ENCODE measurements at places on chromosomes 16 and 17.

DNA sequence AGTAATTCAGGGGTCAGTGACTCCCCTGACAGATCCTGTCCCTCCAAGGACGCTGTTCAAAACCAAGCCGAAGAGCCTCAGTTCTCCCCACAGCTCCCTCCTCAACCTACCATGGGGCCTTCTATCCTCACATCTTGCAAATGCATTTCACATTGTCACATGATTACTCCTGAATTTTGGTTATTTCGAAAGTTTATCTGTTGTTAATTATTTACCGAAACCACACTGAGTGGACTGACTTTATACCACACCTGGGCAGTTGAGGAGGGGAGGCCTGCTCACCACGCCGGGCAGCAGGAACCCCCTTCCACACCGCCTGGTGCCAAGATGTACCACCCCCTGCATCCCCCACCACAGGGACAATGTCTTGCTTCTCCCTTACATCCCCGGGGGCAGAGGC lies 4.7 kb downstream of the TIMP2 start:
- no peak for DNase-seq
- peaks cover 28% of the 10 kb centered on the region for H3K4me1 ChIP-seq
- no peak overlapping the region for H3K4me3 ChIP-seq
- no peaks in the 10 kb centered on the region for H3K36me3 ChIP-seq
- peaks cover 3% of the 10 kb centered on the region for H3K27me3 ChIP-seq

DNA sequence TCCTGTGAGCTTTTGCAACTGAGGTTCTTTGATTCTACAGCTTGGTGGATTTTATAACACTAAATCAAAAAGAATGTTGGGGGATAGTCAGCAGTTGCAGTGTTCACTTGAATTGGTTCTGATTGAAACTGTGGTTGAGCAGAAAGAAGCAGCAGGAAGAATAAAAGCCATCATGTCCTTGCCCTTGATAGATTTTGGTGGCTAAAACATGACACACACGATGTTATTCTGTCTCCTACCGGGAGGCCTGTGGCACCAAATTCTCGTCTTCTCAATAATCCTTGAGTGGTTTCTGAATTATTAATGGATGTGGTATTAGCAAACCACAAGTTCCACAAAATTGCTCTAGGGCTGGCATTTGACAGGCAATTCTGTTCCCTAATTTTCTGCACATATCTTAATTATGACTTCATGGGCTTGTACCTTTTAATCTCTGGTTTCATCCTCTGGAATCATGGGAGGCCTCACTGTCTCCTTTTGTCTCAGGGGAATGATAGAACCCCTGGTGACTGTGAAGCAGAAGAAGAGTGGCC lies 338.2 kb downstream of the SNX29 start:
- no peak overlapping the region for H3K27ac ChIP-seq
- H3K4me3 ChIP-seq: no peak overlapping the region
- DNase-seq: no peak
- no peaks in the 10 kb centered on the region for H3K36me3 ChIP-seq

DNA sequence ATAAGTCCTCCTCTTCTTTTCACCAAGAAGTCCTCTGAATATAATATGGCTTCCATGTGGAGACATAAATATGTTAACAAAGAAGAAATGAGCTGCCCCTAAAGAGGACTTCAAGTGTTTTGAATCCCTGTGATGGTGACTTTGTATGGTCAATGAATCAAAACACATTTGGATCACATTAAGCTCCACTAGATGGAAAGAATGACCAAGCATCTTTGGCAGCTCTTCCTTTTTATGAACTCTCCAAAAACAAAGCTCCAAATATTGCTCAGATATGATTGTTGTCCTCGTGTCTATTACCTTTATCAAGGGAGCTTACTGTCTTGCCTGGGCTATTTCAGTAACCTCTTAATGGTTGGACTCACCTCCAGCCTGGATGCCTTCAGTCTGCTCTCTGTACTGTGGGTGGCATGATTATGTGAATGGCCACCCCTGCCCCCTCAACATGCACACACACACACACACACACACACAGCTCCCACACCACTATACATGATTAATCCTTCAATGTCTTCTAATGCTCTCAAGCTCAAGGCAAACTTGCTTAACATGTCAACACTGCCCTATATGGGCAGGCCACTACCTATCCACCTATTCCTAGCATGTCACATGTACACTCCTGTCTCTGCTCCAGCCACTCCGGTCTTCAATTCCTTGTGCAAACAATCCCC lies 346.6 kb upstream of the SALL1 start:
- H3K36me3 ChIP-seq: no peaks in the 10 kb centered on the region
- H3K4me1 ChIP-seq: no peaks in the 10 kb centered on the region
- no peaks in the 10 kb centered on the region for H3K27me3 ChIP-seq
- no peak overlapping the region for H3K27ac ChIP-seq
- H3K4me3 ChIP-seq: no peak overlapping the region
- no peak for DNase-seq

- no peak for DNase-seq
- H3K27me3 ChIP-seq: peaks cover 25% of the 10 kb centered on the region
- peaks cover 15% of the 10 kb centered on the region for H3K4me1 ChIP-seq
Observed at GRCh38 chr17:81000631-81001357, 9.2 kb downstream of the CHMP6 start.

DNA sequence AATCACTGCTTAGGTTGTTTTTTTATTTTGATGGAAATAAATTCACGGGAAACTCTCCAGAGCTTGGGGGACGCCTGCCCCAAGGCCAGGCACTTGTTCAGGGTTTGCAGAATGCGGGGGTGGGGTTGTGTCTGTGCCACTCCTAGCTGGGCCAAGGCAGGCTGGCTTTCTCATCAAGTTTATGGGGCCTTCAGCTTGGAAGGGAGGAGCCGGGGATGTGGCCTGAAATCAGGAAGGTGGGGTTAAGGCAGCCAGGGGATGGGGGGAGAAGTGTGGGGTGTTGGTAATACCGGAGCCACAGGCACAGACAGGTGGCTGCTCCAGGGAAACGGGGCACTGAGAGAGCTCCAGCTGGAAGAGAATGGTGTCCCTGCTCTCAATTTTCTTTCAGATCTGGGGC lies 1.7 kb upstream of the CHAD start:
- no peak overlapping the region for H3K4me3 ChIP-seq
- H3K27me3 ChIP-seq: peaks cover 16% of the 10 kb centered on the region
- H3K27ac ChIP-seq: no peak overlapping the region

GRCh38 chr17:37045351-37045922 lies 96.7 kb downstream of the AATF start:
- H3K4me1 ChIP-seq: peaks cover 12% of the 10 kb centered on the region
- no peak for DNase-seq
- H3K36me3 ChIP-seq: peaks cover 7% of the 10 kb centered on the region

- DNase-seq: no peak
- no peaks in the 10 kb centered on the region for H3K4me1 ChIP-seq
- no peak overlapping the region for H3K27ac ChIP-seq
- H3K4me3 ChIP-seq: no peak overlapping the region
- H3K36me3 ChIP-seq: no peaks in the 10 kb centered on the region
- H3K27me3 ChIP-seq: peaks cover 4% of the 10 kb centered on the region
Observed at GRCh38 chr17:30031214-30031869, 85.3 kb upstream of the NSRP1 start.

- H3K27ac ChIP-seq: peak overlapping the region; percentile 86
- H3K4me1 ChIP-seq: peaks cover 33% of the 10 kb centered on the region
- H3K27me3 ChIP-seq: no peaks in the 10 kb centered on the region
- H3K36me3 ChIP-seq: peaks cover 12% of the 10 kb centered on the region
- peak; percentile 52 for DNase-seq
Observed at GRCh38 chr16:67661101-67661761, 471 bp downstream of the PARD6A start.

- no peak overlapping the region for H3K4me3 ChIP-seq
- H3K27ac ChIP-seq: no peak overlapping the region
- DNase-seq: no peak
- no peaks in the 10 kb centered on the region for H3K36me3 ChIP-seq
Observed at GRCh38 chr16:86377251-86378022, 132.9 kb upstream of the FOXF1 start.

GRCh38 chr16:766008-766819 lies 5.7 kb downstream of the MSLN start:
- no peaks in the 10 kb centered on the region for H3K27me3 ChIP-seq
- no peaks in the 10 kb centered on the region for H3K4me1 ChIP-seq
- no peak for DNase-seq
- H3K4me3 ChIP-seq: no peak overlapping the region
- H3K36me3 ChIP-seq: no peaks in the 10 kb centered on the region
- H3K27ac ChIP-seq: no peak overlapping the region

- no peak overlapping the region for H3K27ac ChIP-seq
- peaks cover 14% of the 10 kb centered on the region for H3K4me1 ChIP-seq
- no peaks in the 10 kb centered on the region for H3K36me3 ChIP-seq
- DNase-seq: no peak
Observed at GRCh38 chr16:72829846-72830775, 217.8 kb downstream of the ZFHX3 start.

GRCh38 chr16:49280105-49280741 lies 1.4 kb downstream of the CBLN1 start:
- peaks cover 74% of the 10 kb centered on the region for H3K27me3 ChIP-seq
- peaks cover 5% of the 10 kb centered on the region for H3K4me1 ChIP-seq
- H3K27ac ChIP-seq: no peak overlapping the region
- DNase-seq: no peak

- H3K36me3 ChIP-seq: no peaks in the 10 kb centered on the region
- H3K27me3 ChIP-seq: peaks cover 2% of the 10 kb centered on the region
- no peak for DNase-seq
- peaks cover 25% of the 10 kb centered on the region for H3K4me1 ChIP-seq
- no peak overlapping the region for H3K27ac ChIP-seq
- H3K4me3 ChIP-seq: no peak overlapping the region
Observed at GRCh38 chr16:23802776-23803175, 33.0 kb upstream of the PRKCB start.

DNA sequence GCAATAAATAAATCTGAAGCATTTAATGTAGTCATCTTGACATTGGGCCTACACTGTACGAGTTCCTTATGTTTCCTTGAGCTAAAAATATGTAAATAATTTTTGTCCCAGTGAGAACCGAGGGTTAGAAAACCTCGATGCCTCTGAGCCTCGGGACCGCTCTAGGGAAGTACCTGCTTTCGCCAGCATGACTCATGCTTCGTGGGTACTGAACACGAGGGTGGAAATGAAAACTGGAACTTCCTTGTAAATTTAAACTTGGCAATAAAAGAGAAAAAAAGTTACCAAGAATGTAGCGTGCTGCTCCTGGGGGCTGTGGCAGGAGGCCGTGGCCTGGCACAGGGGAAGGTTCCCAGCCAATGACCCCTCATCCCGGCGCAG lies 74.1 kb downstream of the SOCS1 start:
- H3K27ac ChIP-seq: peak overlapping the region; percentile 68
- peaks cover 41% of the 10 kb centered on the region for H3K36me3 ChIP-seq
- H3K27me3 ChIP-seq: no peaks in the 10 kb centered on the region
- H3K4me3 ChIP-seq: no peak overlapping the region

DNA sequence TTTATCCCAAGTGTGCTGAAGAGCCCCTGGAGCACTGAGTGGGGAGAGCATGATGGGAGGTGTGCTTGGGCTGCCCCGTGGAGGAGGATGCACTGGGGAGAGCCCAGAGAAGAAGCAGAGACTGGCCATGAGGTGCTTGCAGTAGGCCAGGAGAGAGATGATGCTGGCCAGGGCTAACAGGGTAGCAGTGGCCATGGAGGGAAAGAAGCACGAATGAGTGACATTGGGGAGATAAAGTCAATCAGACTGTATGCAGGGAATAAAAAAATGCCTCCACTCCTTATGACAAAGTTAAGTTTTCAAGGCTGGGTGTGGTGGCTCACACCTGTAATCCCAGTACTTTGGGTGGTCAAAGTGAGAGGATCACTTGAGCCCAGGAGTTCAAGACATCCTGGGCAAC lies 5.4 kb upstream of the TMEM220 start:
- H3K36me3 ChIP-seq: no peaks in the 10 kb centered on the region
- no peaks in the 10 kb centered on the region for H3K27me3 ChIP-seq
- no peak overlapping the region for H3K4me3 ChIP-seq
- no peak for DNase-seq
- H3K4me1 ChIP-seq: peaks cover 7% of the 10 kb centered on the region

DNA sequence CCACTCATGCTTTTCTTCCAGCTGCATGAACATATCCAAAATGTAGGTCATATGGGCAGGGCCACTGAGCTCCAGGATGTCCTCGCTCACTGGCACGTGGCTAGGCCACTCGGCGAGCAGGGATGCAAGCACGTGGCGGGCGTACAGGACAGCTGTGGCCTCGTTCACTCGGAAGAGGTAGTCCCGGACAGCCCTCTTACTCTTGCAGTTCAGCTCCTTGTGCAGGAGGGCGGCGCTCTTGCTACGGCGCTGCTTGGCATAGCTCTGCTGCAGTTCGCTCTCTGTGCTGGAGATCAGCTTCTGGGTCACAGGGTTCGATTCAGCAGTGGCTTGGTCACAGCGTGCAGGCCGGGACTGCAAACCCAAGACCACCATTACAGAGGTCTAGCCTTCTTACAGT lies 53.1 kb upstream of the ATP2A3 start:
- no peaks in the 10 kb centered on the region for H3K27me3 ChIP-seq
- H3K36me3 ChIP-seq: peaks cover 66% of the 10 kb centered on the region
- no peak overlapping the region for H3K27ac ChIP-seq
- peaks cover 2% of the 10 kb centered on the region for H3K4me1 ChIP-seq
- DNase-seq: no peak
- H3K4me3 ChIP-seq: no peak overlapping the region

DNA sequence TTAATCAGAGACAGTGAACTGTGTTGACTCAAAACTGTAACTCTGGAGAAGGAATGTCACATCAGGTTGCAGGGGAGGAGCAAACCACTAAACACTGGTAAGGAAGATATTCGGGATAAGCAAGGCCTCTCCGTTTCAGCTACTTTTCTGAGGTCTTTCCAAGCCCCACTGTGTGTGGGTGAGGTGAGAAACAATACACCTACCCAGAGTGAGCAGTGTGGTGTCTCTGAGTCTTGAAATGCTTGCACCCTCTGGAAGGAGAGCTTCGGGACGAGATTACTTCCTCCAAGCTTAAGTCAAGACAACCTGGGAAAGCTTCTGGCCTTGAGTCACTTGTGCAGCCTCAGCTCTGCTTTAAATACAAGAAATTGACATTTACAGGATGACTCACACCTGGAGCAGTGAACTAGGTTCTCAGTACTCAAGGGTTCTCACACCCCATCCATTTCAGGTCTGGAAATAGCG lies 2.5 kb upstream of the MAP3K14 start:
- peaks cover 55% of the 10 kb centered on the region for H3K4me1 ChIP-seq
- H3K4me3 ChIP-seq: no peak overlapping the region
- H3K27ac ChIP-seq: no peak overlapping the region
- H3K36me3 ChIP-seq: peaks cover 17% of the 10 kb centered on the region
- DNase-seq: no peak

DNA sequence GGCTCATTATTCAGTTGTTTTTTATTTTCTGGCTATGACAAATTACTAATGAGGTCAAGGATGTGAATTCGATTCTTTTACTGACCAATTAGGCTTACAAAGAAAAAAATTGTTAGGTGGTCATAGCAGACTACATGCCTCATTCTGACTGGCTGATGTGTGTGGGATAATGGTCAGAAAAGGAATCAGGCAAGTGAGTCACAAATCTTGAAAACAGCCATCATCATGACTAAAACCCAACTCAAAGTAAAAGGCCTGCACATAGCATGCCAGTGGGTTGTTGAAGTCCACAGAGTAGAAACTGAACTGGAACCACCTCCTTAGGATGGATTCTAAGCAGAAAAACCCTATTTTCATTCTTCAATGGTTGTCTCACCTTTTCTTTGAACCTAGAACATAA lies 8.6 kb downstream of the RPGRIP1L start:
- no peak overlapping the region for H3K27ac ChIP-seq
- H3K4me1 ChIP-seq: no peaks in the 10 kb centered on the region
- H3K27me3 ChIP-seq: no peaks in the 10 kb centered on the region

- H3K27ac ChIP-seq: no peak overlapping the region
- H3K4me3 ChIP-seq: no peak overlapping the region
- H3K4me1 ChIP-seq: peaks cover 11% of the 10 kb centered on the region
- no peaks in the 10 kb centered on the region for H3K36me3 ChIP-seq
Observed at GRCh38 chr17:37752482-37752881, 7.6 kb upstream of the HNF1B start.
